ENCODE measurements at places on chromosomes 6 and 20.

- H3K4me3 ChIP-seq = no peak overlapping the region
- no peak overlapping the region for H3K27ac ChIP-seq
- DNase-seq = no peak
- no peaks in the 10 kb centered on the region for H3K4me1 ChIP-seq
- H3K27me3 ChIP-seq = peaks cover 4% of the 10 kb centered on the region
These were observed 38.5 kb downstream of the EYA2 start for GRCh38 chr20:46933150-46933549.

- H3K36me3 ChIP-seq = no peaks in the 10 kb centered on the region
- H3K27me3 ChIP-seq = no peaks in the 10 kb centered on the region
- H3K4me1 ChIP-seq = no peaks in the 10 kb centered on the region
- H3K27ac ChIP-seq = no peak overlapping the region
- peak; percentile 17 for DNase-seq
These were observed 6.1 kb downstream of the C20orf173 start for GRCh38 chr20:35523298-35523888.

DNA sequence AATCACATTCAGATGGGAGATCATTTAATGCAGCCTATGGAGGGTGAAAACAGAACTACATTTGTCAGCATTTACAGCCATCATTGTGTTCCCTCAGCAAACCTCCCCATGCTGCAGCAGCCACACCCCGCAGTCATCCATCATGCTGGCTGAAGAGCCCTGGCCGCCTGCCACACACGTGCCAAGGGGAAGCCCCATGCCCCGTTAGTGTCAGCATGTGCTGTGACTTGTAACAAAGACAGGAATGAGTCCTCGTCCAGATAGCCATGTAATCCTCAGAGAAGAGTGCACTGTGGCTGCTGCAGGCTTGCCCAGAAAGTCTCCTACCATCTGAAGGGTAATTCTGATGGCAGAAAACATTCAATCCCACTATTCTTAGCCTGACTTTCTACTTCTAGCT lies 1097.8 kb downstream of the KIF16B start:
- no peaks in the 10 kb centered on the region for H3K27me3 ChIP-seq
- H3K4me1 ChIP-seq = no peaks in the 10 kb centered on the region
- no peak overlapping the region for H3K4me3 ChIP-seq
- H3K27ac ChIP-seq = no peak overlapping the region
- no peaks in the 10 kb centered on the region for H3K36me3 ChIP-seq

GRCh38 chr6:137123078-137123477 lies 50.4 kb downstream of the IL22RA2 start:
- H3K4me1 ChIP-seq = peaks cover 2% of the 10 kb centered on the region
- H3K27me3 ChIP-seq = peaks cover 17% of the 10 kb centered on the region
- no peak overlapping the region for H3K27ac ChIP-seq
- H3K4me3 ChIP-seq = no peak overlapping the region

DNA sequence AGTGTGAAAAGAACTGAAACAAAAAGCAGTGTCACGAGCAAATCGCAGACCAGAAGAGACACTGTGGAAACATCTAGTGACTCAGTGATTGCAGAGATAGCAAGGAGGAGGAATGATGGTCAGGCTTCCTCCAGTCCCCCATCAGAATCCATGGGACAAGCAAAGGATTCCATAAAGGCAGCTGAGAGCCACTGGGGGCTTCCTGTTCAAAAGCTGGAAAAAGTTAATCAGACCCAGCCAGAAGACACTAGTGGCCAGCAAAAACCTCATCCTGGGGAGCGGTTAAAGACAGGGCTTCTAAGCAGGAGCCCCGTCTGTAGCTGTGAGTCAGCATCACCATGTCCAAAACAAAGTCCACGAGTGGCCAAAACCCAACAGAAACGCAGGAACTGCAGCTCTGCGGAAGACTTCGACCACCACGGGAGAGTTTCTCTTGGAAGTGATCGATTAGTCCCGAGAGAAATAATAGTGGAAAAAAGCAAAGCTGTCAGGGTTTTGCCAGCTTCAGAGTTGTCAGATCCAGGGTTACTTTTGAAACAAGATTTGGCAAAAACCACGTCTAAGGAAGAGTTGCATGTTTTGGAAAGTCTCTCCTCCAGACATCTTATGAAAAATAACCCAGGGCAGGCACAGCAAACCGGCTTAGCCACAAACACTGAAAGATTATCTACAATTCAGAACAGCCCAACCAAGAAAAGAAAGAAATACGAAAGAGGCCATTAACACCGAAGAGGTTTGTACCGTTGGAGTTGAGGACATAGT lies 51.0 kb downstream of the JAG1 start:
- H3K27me3 ChIP-seq = no peaks in the 10 kb centered on the region
- H3K4me3 ChIP-seq = no peak overlapping the region
- no peak for DNase-seq
- peaks cover 2% of the 10 kb centered on the region for H3K36me3 ChIP-seq
- no peak overlapping the region for H3K27ac ChIP-seq

DNA sequence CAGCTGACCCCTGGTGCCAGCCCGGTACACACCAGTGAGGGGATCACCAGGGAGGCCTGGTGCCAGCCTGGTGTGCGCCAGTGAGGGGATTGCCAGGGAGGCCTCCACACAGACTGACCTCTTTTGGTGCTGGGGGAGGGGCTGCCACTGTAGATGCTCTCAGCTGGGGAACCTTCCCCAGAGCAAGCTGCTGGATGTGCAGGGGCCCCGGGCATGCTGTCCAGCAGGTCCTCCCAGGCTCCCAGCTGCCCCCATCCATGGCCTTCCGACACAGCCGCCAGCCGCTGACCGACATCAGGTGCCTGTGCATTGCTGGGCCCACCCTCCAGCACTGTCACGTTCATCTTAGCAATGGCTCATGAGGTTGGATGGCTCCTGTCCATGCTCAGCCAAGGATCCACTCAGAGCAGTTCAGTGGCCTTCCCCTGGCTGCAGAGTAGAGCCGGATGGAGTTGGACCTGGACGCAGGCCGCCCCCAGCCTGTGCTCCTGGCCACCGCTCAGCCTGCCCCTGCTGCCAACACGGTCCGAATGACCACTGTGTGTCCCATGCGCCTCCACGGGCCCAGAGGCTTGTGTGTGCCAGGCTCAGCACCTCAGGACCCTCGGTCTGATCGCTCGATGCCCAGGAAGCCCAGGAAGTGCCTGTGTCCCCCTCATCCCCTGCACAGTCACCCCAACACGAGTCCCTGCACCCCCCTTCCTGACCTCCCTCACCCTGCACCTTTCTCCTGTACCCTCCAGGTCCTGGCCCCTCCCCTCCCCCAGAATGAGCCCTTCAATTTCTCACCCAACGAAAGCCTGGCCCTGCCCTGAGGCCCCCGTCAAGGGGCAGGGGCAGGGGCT lies 95.7 kb downstream of the YTHDF1 start:
- H3K27ac ChIP-seq = no peak overlapping the region
- H3K27me3 ChIP-seq = no peaks in the 10 kb centered on the region
- no peak overlapping the region for H3K4me3 ChIP-seq
- DNase-seq = no peak
- no peaks in the 10 kb centered on the region for H3K36me3 ChIP-seq
- no peaks in the 10 kb centered on the region for H3K4me1 ChIP-seq

DNA sequence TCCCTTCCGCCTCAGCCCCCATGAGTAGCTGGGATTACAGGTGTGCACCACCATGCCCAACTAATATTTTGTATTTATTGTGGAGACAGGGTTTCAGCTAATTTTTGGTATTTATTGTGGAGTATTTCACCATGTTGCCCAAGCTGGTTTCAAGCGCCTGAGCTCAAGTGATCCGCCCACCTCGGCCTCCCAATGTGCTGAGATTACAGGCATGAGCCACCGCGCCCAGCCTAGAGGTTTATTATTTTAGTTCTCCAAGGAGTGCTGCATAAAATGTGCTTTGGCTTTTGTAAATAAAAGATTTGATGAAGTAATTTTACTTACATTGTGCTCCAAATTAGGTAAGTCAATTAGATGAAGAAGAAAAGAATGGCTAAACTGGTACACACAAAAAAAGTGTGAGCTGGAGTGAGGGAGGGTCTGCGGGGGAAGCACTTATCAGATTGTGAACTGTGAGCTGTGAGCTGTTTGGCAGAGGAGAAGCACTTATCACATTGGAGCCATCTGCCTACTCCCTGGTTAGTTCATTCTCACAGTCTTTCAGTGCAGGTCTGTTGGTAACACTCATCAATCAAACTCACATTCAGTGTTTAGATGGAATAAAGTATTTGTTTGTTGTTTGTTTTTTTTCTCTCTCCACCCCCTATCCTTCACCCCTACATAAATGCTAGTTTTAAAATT lies 398.0 kb downstream of the EPHA7 start:
- H3K4me1 ChIP-seq = no peaks in the 10 kb centered on the region
- DNase-seq = no peak
- no peaks in the 10 kb centered on the region for H3K36me3 ChIP-seq
- H3K4me3 ChIP-seq = no peak overlapping the region

- DNase-seq = no peak
- H3K36me3 ChIP-seq = no peaks in the 10 kb centered on the region
- H3K27me3 ChIP-seq = peaks cover 48% of the 10 kb centered on the region
- H3K27ac ChIP-seq = no peak overlapping the region
These were observed 13.7 kb downstream of the PNPLA1 start for GRCh38 chr6:36283608-36284007.

All from activated T-helper 2 cell treated with anti-CD3 and anti-CD28 coated beads, Interferon-gamma antibody, Interleukin-2, Interleukin-4, amounts not matched to agents 10 μg/mL and 5 μg/mL and 100 μg/mL, durations not matched to agents 14 hours and 24 hours and 36 hours (primary cell).